Tibial artery (tissue), 4 donors: ENCODE measurements at places on chromosomes 2 and 18.
A peak's percentile ranks its signal among the peaks of the same experiment; 100 is the strongest.

- peak; percentile 94 for DNase-seq
Measured at GRCh38 chr2:71716697-71717624, 263.6 kb downstream of the DYSF start.

GRCh38 chr18:61736133-61736532, 156.7 kb downstream of the RNF152 start:
- no peak for DNase-seq

- no peak for DNase-seq
Measured at GRCh38 chr2:158481116-158481515, 24.4 kb downstream of the PKP4 start.

- DNase-seq, result no peak
Measured at GRCh38 chr2:134764164-134764563, 45.4 kb upstream of the TMEM163 start.

DNA sequence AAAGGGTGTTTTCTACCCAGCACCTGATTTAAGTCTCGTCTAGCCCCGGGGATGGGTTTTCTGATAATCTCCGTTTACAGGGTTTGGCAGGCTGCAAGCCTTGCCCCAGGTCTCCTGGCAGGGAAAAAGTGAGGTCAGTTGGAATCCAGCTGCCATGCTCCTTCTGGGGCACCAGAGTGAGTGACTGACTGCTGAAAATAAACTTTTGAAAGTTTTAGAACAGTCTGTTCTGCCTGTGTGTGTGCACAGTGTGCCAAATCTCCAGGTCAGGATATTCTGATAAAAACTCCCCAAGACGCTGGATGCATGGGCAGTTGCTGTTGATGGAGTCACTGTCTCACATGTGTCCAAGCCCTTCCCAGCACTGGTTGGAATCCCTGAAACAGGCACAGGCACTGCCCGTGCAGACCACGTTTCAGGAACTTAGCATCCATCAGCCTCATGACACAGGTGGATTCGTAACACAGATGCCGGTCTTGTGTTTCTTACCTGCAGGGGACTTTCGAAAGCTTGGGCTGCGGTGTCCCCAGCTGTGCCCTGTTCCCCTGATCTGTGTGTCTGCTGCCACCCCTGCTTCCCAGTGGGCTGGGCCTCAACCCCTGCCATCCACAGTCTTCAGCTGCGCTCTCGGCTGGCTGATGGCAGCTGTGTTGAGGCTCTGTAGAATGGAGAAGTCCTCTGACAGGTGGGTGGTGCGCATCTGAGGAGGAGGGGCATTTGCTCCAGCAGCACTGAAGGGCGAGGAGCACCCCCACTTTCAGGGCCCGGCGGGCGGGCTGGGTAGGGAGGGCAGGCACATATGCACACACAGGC, 65.0 kb downstream of the SH3RF3 start:
- no peak for DNase-seq

DNA sequence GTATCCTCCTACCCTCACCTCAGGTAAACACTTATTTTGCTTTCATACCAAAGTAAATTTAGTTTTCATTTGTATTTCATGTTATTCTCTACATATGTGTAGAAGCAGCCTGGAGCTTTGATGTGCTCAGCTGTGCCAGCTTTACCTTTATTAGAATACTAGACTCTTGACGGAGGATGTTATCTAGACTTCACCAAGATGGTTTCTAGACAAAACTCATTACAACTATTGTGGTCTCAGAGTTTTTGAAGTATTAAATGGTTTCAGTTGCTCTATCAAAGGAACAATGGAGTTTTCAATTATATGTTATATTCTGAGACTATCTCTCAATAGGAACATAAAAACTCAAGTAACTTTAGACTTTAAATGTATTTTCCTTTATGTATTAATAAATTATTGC, 5.0 kb upstream of the IL18RAP start:
- no peak for DNase-seq

GRCh38 chr2:242019344-242019743, 149.8 kb downstream of the RTP5 start:
- no peak for DNase-seq

DNA sequence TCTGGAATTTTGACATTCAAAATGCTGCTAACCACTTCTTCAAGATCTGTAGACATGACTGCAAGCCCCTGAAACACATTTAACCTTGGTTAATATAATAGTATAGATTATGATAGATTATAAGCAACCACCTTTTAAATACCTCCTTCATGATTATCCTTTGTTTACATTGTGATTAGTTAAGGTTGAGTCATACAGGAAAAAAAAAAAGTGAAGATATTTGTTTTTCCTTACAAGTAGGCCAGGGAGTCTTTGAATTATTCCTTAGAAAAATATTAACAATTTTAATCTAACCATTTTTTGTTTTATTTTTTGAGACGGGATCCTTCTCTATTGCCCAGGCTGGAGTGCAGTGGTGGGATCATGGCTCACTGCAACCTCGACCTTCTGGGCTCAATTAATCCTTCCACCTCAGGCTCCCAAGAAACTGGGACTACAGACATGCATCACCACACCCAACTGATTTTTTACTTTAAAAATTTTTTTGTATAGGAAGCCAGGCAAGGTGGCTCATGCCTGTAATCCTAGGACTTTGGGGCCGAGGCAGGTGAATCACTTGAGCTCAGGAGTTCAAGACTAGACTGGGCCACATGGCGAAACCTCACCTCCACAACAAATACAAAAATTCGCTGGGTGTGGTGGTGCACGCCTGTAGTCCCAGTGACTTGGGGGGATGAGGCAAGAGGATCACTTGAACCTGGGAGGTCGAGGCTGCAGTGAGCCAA, 99.4 kb downstream of the SLC39A10 start:
- DNase-seq, result no peak

DNA sequence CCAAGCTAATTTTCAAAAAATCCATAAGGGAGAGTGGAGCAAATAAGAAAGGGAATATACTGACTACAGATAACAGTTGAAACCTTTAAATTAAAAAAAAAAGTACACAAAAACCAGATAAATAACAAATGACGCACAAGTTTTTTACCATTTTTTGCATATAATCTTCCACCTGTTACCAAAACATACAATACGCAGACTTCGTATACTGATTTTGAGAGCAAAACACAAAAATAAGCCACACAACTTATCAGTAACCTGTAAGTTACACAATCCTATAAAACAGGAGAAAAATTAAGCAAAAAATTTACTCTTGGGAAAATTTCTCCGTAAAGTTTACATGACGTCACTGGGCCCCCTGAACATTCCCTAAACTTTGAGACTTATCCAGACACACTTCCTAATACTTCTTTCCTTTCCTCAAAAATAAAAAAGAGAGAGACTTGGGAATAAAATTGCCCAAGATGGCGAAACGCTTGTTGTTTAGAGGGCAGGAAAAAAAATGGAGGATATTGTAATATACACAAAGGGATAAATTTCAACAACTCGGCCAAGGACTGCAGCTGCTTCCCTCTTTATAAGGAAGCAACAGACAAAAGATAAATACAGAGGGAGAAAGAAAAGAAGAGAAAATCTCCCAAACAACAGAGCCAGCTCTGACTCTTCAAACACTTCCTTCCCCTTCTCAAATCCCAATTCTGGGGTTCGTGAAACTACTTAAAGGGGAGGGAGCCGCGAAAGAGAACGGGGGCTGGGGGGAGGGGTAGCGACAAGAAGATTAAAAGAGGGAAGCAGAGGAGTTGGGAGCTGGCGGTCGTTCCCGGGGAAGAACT, 1.6 kb downstream of the BAZ2B start:
- DNase-seq, result no peak

DNA sequence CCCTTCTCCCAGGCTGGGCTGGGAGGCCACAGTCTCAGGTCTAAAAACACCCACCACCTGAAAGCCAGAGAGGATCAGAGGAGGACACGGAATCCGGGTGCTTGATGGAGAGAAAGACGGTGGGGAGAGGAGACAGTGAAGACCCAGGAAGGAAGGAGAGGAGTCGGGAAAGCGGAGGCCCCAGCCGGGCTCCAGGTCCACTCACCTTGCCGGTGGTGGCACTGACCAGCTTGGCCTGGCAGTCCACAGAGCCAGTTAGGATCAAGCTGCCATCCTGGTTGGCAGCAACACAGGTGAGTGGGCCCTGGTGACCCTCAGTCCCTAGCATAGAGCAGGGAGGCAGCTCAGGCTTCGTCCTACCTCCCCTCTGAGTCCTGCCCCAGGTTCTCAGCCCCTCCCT, 4.3 kb downstream of the AAMP start:
- no peak for DNase-seq

- no peak for DNase-seq
Measured at GRCh38 chr18:79011300-79011870, 31.8 kb downstream of the SALL3 start.

DNA sequence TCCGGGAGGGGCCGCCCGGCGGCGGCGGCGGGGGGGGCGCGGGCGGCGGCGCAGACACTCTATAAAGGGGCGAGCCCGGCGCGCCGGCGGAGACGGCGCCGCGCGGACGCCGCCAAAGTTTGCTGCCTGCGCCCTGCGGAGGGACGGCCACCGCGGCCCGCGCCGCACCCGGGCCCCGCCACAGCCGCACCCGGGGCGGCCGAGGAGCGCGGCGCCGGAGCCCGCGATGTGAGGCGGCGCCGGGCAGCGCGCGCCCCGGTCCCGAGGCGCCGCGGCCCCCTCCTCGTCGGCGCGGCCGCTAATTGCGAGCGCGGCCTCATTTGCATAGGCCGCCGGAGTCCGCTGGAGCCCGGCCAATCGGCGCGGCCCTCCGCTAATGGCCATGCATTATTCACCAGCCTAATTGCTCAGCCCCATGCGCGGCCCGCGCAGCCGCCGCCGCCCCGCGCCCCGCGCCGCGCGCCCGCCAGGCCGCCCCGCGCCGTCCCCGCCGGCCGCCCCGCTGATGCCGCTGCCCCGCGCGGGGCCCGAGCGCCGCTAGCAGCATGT, at the start of gene SALL3:
TSS of gene SALL3 (plus strand) at position 89 of the 549 bp plus-strand sequence. CDS start at position 546, 457 bp downstream.
- no peak for DNase-seq

GRCh38 chr2:118738524-118739308, 108.7 kb downstream of the EN1 start:
- DNase-seq, result peak; percentile 79

- DNase-seq, result no peak
Measured at GRCh38 chr18:36047521-36047920, 19.8 kb downstream of the RPRD1A start.

DNA sequence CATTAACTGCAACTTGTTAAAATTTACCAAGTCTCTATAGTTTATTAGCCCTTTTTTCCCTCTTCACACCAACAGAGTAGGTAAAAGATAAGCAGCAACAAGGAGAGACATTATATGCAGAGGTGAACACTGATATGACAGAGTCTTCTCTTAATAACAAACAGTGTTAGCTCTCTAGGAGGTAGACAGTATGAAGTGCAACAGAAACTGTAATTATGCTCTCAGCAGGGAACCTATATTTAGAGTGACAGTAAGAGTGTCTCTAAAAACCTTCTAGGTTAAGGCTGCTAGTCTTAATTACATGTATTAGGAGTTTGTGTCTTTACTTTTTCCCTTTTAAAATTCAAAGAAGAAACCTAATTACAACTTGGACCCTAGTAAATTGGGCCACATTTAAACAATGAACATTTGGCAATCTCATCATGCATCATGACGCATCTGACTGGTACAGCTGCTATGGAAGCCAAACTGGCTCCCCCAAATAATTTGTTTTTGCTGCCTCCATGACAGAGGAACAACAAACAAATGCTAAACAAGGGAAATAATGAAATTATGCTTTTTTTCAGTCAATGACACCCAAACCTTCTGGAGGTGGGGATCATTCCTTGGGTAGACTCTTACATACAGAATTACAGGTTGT, 69.9 kb upstream of the MMADHC start:
- DNase-seq, result no peak

GRCh38 chr2:148007219-148007900, 13.2 kb downstream of the ORC4 start:
- no peak for DNase-seq

GRCh38 chr2:45459860-45460259, 151.2 kb downstream of the SRBD1 start:
- no peak for DNase-seq

DNA sequence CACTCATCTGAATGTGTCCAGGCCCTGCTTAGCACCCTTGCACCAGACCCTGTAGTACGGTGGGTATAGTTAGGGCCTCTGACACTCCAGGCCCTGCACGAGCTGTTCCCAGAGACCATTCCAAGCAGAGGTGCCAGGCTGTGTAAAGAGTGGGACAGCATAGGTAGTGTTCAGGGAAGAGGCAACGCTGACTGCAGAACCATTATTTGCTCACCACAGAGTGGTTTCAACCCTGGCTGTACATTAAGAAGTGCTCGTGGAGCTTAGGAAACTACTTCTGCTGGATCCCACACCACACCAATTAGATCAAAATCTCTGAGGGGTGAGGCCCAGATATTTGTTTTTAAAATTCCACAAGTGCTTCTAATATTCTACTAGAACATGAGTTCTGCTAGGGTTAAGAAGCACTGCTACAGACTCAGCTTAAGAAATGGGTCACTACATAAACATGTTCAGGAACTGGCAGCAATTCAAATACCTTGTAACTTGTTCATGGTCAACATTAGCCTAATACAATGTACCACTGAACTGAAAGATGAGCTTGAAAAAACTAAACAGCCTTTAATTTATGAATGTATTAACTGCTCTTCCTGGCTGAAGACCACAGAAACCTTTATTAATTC, 183.0 kb downstream of the MYO5B start:
- DNase-seq, result no peak

DNA sequence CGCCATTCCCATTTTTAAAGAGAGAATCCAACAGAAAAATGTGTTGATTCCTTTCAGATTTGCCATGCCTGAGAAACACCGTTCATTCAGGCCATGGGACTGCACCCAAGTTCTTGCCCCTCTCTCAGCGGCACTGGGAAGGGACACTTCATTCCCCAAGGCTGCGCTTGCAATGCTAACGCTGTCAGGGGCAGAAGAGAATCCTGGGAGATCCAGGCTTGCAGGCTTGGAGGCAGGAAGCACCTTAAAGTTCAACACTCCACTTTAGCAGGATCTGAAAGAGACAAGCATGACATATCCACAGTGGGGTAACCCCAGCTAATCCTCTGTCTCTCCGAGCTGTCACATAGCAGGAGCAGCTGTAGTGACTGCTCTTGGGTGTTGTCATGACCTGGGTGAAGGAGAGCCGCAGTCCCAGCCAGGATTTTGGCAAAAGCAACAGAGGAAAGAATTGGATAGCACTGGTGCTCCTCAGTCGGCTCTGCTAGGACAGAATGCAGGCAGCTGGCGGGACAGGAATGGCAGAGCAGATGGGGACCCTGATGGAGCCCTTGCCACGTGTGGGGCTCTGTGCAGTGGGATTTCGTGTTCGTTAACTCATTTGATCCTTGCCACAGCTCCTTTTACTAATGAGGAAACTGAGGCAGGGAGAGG, 22.0 kb upstream of the ODC1 start:
- DNase-seq, result no peak

GRCh38 chr2:126637386-126637785, 18.6 kb upstream of the GYPC start:
- no peak for DNase-seq

GRCh38 chr2:191516260-191516659, 161.7 kb upstream of the NABP1 start:
- no peak for DNase-seq

- peak; percentile 54 for DNase-seq
Measured at GRCh38 chr2:239880396-239880795, 144.7 kb downstream of the NDUFA10 start.
